ELR (cell line): ENCODE measurements at places on chromosomes 7 and 10.

DNA sequence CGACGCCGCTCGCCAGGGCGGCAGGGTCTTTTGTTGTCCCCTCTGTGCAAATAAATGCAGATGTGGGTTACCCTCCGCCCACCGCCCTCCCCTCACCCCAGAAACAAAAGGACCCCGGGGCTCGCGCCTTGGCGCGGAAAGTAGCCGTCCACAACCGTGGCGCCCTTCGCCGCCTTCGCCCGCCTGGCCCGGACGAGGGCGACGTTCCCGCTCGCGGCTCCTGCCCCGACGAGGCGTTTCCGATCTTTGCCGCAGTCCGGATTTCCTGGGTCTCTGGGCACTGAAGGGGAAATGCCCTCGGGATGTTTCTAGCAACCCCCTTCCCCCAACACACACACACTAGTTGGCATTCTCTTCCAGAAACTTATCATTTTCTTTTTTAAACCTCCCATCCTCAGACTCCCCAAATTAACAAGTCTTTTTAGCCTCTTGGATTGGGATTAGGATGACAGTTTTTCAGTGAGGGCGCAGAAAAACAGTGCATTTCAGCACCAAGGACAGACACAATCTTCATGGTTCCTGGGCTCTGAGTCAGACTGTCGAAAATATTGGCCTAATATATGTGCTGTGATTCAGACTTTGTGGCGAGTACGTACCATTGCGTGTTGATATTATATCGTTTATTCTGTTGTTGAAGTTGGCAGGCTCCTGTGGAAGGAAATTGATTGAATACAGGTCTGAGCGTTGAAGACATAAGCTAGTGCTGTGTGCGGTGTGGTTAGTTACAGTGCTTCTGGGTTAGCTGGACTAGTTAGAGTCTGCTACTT lies 771 bp downstream of the PHYHIPL start:
- peak; percentile 65 for DNase-seq

- no peak for DNase-seq
Measured at GRCh38 chr10:124944982-124945381, 3.1 kb downstream of the ZRANB1 start.

DNA sequence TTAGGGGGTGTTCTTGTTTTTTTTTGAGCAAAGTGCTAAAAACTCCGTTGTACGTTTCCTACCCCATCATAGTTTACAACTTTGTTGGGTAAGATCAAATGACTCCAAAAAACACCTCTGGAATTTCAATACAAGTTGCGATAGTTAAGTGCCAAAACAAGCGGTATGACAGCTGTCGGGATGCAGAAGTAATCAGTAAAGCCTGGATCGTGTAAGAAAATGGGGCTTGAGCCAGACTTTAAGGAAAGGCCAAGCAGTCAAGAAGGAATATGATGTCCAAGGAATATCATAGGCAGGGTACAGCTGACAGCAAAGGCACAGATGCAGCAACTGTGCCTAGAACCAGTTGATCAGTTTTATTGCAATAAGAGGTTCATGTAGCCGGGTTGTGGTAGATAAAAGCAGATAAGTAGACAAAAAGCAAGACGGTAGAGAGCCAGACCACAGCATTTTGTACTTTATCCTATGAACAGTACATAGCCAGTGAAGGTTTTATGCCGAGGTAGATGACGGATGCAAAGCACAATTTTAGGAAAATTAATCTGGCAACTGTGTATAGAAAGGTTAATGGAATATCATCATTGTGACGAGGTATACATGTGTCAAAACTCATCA lies 45.5 kb downstream of the UBE2H start:
- no peak for DNase-seq

GRCh38 chr7:153887749-153888569 lies 164.2 kb upstream of the DPP6 start:
- no peak for DNase-seq

DNA sequence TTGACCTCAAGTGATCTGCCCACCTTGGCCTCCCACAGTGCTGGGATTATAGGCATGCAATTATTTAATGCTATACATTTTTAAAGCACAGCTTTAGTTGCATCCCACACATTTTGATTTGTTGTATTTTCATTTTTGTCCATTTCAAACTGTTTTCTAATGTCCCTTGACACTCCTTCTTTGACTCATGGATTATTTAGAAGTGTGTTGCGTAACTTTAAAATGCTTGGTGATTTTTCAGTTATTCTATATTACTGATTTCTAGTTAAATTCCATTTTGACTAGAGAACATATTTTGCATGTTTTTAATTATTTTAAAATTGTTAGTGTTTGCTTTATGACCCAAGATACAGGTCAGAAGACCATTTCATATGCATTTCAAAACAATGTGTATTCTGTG lies 28.8 kb downstream of the EVX1 start:
- DNase-seq, result no peak

- DNase-seq, result peak; percentile 52
Measured at GRCh38 chr10:74103560-74104258, 46.9 kb downstream of the AP3M1 start.

DNA sequence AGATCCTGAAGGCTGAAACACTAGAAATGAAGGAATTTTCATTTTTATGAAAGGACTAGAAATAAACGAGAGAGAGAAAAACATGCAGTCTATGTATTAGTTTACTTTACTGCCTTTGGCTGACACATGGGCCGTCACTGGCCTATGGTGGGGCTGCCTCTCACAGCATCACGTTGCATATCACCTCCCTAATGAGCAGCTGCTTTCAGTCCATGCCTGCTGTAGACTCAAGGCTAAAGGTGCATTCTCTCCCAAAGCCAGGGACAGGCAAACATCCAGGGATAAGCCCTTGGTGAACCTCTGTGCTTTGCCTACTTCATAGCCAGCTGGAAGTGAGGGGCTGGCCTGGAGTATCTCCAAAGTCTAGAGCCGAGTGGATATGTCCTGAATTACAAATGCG lies 359.4 kb downstream of the GPAM start:
- no peak for DNase-seq

DNA sequence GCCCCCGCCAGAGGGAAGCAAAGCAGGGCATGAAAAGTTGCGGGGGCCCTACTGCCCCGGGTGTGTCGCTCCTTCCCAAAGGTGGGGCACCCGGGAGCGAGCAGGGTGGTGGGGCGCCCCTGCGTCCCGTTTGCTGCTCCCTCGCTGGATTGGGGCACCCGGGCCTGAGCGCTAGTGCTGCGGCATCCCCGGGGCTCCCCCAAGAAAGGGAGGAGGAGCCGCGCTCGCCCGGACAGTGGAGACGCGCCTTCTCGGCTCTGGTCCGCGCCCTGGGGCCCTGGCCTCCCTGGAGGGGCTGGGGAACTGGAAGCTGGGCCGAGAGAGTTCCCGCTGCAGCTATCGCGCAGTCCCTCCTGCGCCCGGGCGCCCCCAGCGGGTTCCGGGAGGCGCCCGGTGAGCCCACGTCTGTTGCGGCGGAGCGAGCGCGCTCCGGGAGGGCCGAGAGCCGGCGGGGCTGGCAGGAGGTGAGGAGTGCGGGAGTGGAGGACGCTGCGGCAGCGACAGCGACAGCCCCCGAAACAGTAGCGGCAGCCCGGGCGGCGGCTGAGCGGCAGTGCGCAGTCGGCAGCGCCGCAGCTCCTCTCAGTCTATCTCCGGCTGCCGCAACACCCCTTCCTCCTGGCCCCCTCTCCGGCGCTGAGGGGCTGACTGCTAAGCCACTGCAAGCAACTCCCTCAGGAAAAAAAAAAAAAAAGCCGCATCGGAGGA lies 504 bp upstream of the BMPER start:
- DNase-seq, result peak; percentile 86

- no peak for DNase-seq
Measured at GRCh38 chr10:71176661-71177060, 35.7 kb upstream of the UNC5B start.

- DNase-seq, result no peak
Measured at GRCh38 chr7:146185844-146186243, 69.2 kb downstream of the CNTNAP2 start.
